Keratinocyte (primary cell): ENCODE measurements at places on chromosomes 13 and 19. TPM values are rescaled to one million over a fixed set of nuclear protein-coding genes. Genes with fewer than 3 reads are reported as not detected.

Gene CATSPERD
- polyA plus RNA-seq = not detected in 3 replicates

Gene SHANK1
- 0.10 to 0.82 TPM (median 0.51 TPM) in 3 replicates for polyA plus RNA-seq

Gene UBE2L5
- polyA plus RNA-seq = 0.26 to 0.38 TPM in 2 of 3 replicates, not detected in the other

Gene PDX1
- polyA plus RNA-seq = not detected in 3 replicates

Gene GAPDHS
- polyA plus RNA-seq = 0.08 TPM in 1 of 3 replicates, not detected in the others

Gene ERICH4
- polyA plus RNA-seq = not detected in 3 replicates

Gene MEIS3
- 1.7 to 4.3 TPM (median 3.0 TPM) in 3 replicates for polyA plus RNA-seq

Gene ZFP36
- polyA plus RNA-seq = 10.4 to 14.2 TPM (median 12.8 TPM) in 3 replicates

Gene FUT1
- 3.2 to 5.3 TPM (median 3.7 TPM) in 3 replicates for polyA plus RNA-seq

- peak; percentile 41 for DNase-seq
Measured at GRCh38 chr19:38361633-38362075, 12.7 kb upstream of the PSMD8 start.

GRCh38 chr13:38693641-38694040 is 6.8 kb downstream of the FREM2 start:
- no peak for DNase-seq

GRCh38 chr19:4889034-4889815 is 13.5 kb downstream of the ARRDC5 start:
- DNase-seq = peak; percentile 60

- DNase-seq = no peak
Measured at GRCh38 chr19:14565765-14566711, 5.8 kb downstream of the NDUFB7 start.

GRCh38 chr19:36547001-36547732 is 19.1 kb upstream of the ZNF260 start:
- DNase-seq = no peak

- no peak for DNase-seq
Measured at GRCh38 chr19:35986664-35987570, 8.1 kb upstream of the SDHAF1 start.

DNA sequence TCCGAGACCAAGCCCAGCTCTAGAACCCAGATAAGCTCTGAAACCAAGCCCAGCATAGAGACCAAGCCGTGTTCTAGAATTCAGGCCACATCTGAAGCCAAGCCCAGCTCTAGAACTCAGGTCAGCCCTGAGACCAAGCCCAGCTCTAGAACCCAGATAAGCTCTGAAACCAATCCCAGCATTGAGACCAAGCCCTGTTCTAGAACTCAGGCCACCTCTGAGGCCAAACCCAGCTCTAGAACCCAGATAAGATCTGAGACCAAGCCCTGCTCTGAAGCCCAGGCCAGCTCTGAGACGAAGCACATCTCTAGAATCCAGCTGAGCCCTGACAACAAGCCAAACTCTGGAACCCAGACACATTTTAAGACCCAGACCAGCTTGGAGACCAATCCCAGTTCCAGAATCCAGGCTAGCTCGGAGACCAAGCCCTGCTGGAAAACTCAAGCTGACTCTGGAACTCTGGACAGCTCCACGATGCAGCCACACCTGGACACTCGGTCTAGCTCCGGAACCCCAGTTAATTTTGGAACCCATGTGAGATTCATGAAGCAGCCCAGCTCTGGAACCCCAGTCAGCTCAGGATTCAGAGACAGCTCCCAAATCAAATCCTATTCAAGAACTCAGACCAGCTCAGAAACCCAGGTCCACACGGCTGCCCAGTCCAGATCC is 5.8 kb downstream of the GIPC3 start:
- no peak for DNase-seq

DNA sequence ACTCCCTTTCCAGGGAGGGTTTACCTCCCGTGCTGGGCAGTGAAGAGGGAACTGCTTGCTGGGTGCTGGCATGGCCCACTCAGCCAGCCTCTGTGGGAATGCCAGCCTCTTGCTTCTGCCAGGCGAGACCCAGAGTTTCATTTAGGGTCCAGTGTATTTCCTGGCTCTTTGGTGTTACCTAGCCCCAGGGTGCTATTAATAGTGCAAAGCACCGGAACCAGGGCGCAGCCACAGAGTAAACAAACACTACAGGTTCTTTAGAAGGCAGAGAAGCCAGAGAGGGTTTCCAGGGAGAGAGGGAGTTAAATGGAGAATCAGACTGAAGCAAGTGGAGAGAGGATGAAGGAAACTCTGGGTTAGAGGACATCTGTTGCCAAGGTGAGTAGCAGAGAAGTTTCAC is 74.9 kb upstream of the SPATA13 start:
- no peak for DNase-seq

DNA sequence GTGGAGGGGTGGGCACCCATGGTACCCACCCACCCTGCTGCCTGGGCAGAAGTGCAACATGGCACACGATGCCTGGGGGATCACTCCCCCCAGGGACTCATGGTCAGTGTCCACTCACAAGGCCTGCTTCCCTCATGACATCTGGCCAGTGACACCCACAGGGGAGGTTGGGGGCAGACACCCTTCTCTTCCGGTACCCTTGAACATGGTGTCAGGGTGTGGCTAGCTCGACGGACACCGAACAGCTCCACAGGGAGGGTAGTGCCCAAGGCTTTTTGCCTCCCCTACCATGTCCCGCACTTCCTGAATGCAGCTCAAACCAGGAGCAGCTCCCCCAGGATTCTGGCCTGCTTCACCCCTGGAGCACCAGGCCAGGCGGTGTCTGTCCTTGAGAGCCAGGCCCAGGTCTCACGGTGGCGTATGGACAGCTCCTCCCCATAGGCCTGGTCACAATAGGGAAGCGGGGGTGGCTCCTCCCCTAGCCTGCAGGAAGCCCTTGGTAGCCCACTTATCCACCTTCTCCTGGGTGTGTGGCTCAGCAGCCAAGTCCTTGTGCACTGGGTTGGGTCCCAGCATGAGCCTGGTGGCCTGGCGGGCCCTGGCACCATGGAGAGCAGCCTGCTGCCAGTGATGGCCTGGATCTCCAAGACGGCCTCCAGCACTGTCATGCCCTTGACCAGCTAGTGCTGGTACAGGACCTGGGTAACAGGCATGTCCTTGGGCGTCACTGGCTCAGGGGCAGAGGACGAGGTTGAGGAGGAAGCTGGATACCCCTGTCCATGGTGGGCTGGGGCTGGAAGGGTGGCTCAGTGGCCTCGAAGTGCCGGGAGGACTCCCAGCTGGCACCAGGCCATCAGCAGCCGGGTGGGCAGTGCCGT is 7.8 kb downstream of the ACP4 start:
- no peak for DNase-seq

GRCh38 chr13:35789335-35790165 is 313.1 kb upstream of the MAB21L1 start:
- DNase-seq = no peak

- peak; percentile 87 for DNase-seq
Measured at GRCh38 chr19:20661150-20661819, at the start of gene ZNF626. Gene ZNF626 (minus strand): TSS chr19:20661571. CDS start chr19:20661446, 125 bp downstream.

DNA sequence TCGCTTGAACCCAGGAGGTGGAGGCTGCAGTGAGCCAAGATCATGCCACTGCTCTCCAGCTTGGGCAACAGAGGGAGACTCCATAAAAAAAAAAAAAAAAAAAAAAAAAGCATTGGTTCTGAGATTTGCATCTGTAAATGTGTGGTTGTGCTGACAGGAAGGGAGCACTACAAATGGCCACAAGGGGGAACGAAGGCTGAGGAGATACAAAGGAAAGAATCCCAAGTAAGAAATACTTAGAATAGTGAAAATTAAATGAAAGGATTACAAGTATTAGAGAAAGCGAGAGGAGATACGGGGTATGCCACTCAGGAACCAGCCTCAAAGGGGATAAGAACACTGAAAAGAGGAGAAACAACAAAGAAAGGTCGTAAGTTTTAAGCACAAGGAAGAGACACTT is 284.9 kb downstream of the KLF12 start:
- no peak for DNase-seq

- no peak for DNase-seq
Measured at GRCh38 chr13:72745260-72745659, 17.5 kb downstream of the BORA start.

GRCh38 chr13:27065582-27065981 is 106.0 kb downstream of the USP12 start:
- DNase-seq = no peak

GRCh38 chr13:40343550-40344269 is 322.7 kb downstream of the FOXO1 start:
- DNase-seq = no peak

DNA sequence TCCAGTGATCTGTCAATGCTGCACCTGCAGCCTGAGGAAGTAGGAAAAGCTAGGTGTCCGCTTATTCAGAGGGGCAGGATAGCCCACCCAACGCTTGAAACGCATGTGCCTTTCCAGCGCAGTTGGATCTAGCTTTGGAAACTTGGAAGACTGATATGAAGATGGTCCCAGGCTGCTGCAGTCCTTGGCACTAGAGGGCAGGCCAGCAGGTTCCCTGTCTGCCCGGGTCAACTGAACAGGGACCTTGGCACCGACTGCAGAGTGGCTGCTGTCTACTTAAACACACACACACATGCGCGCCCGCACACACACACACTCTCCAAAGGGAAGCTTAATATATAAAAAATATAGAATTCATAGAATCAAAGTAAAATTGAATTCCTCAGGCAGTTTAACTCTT is 100.0 kb downstream of the TSHZ3 start:
- no peak for DNase-seq

GRCh38 chr13:61546413-61546812 is 130.8 kb upstream of the PCDH20 start:
- no peak for DNase-seq

DNA sequence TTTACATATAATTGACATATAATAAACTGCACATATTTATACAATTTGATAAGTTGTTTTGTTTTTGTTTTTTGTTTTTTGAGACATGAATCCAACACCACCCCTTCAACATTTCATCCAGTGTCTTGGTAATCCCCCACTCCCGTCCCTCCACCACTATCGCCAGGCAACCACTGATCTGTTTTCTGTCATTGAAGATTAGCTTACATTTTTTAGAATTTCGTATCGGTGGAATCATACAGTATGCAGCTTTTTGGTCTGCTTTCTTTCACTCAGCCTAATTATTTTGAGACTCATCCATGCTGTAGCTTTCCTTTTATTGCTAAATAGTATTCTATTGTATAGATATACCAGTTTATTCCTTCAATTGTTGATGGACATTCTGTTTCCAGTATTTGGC is 94.1 kb upstream of the FRY start:
- no peak for DNase-seq

- DNase-seq = no peak
Measured at GRCh38 chr19:45356760-45357444, 13.5 kb downstream of the ERCC2 start.

DNA sequence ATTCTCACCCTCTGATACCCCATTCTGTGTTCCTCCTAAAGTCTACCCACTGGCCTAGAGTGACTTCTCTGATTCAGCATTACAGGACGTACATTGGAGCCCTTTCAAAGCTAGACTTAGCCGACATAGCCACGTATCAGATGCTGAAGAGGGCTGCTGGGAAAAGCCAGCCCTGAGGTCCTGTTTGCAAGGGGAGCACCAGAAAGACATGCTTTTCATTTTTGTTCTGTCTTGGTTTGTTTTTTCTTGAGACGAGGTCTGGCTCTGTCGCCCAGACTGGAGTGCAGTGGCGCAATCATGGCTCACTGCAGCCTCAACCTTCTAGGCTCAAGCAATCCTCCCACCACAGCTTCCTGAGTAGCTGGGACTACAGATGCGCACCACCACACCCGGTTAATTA is 6.3 kb upstream of the ZSWIM4 start:
- no peak for DNase-seq
